ENCODE measurements at places on chromosomes 5 and 9.

DNA sequence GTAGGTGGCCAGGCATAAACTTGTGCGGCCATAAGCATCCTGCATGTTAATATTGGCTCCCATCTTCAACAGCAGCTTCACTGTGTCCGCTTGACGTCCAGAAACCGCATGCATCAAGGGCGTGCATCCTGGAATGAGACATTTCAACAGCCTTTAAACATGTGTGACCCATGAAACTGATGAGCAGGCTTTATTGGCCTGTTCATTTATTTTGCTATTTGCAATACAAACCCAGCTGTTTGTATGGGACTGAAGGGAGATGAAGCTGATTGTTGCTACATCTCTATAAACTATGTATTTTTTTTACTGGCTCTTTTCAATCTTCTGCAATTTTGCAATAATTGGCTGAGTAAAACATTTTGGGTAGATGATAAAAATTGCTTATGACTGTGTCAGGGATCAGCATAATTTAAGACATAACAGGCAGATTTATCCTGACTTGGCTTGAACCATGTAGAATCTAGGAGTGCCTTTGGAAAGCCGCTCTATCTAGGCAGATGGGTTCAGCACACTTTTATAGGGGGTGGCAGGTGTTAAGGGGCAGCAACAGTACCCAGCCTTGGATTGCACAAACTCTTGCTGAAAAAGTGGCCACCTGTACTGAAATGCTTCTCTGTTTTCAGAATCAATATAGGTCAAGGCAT is 56.9 kb downstream of the ANKRD55 start:
- DNase-seq: no peak

GRCh38 chr9:123310551-123311249 is 42.3 kb upstream of the STRBP start:
- DNase-seq: no peak

GRCh38 chr5:158463938-158464337 is 605.0 kb upstream of the CLINT1 start:
- no peak for DNase-seq

DNA sequence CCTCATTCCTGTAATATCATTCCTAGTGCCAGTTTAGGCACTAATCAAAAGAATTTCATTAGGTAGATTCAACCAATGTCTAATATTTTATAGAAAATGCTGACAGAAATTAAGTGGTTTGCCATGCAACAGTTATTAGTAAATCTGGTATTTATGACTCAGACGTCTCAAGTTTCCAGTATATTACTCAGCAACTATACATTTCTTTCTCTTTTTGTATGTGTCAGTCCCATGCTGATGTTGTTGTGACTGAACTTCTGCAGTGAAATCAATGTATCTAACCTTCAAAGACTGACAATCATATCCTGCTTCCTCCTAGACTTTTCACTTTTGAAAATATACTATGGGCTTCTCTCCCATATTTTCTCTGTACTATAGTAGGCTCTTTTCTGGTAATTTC is 822.5 kb downstream of the NR2F1-AS1 start:
- no peak for DNase-seq

DNA sequence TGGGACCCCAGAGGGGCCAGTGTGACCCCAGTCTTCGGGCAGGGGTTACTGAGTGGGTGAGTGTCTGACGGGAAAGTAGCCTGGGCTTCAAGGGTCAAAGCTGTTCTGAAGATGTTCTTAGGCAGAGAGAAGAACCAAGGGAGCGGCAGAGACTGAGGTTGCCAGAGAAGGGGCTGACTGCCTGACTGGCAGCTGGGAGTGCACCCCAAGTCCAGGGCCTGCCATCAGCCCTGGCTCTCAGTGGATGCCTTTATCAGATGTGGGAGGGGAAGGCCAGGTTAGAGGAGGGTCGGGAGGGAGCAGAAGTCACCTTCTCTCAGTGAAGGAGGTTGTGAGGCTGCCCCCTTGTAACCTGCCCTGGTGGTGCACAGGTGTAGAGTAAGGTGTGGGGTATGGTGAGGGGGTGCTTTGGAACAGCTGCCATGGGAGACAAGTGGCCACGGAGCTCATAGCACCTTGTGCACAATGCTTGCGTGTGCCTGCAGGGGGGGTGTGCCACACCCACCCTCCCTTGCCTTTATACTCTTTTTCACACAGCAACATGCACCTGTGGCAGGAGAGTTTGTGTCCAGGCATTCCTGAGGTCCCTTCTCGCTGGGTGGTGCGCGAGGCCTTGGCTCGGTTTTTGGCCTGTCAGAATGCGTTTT is 18.9 kb downstream of the RALGPS1 start:
- DNase-seq: no peak

- DNase-seq: no peak
Measured at GRCh38 chr5:72523960-72524582, 16.9 kb upstream of the ZNF366 start.

GRCh38 chr9:137461663-137462395 is 2.7 kb upstream of the NSMF start:
- DNase-seq: peak; percentile 59

DNA sequence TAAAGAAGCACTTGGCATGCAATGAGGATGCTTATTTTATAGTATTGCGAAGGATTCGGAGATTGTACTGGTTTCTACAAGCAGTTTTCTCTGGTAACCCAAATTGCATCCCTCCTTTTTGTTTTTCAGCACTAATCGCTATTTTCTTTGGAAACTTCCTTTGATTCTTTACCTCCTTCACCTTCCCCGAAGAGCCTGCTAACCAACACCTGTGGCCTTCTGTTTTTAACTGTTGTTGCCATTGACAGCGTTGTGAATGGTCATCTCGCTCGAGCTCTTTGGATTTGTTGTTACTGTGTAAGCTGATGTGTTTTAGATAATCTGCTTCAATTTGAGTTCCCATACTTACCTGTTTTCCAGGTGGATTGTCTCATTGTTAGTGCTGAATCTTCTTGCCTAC is 1.1 kb downstream of the CNOT6 start:
- DNase-seq: no peak

DNA sequence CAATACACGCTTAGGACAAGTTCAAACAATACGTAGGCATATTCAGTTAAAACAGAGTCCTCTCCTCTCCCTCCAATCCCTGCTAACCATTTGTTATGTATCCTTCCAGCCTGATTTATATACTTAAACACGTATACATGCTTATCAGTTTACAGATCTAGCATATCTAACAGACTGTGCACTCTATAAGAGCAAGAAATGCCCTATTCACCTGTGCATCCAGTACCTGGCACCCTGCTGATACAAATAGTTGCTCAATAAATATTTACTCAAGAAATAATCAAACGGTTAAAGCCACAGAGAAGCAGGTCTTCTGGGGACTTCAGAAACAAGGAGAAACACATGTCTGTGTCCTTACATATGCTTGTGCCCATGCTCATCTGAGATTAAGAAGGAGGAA is 55.9 kb downstream of the MLLT3 start:
- no peak for DNase-seq

Data from A549 (cell line).